ENCODE measurements at places on chromosomes 7 and 10.

GRCh38 chr10:22335173-22335933, 9.9 kb upstream of the SPAG6 start:
- DNase-seq, result no peak

- DNase-seq, result no peak
Observed at GRCh38 chr7:42606193-42606905, 305.5 kb downstream of the C7orf25 start.

- DNase-seq, result no peak
Observed at GRCh38 chr10:103819493-103819892, 35.9 kb downstream of the SH3PXD2A start.

DNA sequence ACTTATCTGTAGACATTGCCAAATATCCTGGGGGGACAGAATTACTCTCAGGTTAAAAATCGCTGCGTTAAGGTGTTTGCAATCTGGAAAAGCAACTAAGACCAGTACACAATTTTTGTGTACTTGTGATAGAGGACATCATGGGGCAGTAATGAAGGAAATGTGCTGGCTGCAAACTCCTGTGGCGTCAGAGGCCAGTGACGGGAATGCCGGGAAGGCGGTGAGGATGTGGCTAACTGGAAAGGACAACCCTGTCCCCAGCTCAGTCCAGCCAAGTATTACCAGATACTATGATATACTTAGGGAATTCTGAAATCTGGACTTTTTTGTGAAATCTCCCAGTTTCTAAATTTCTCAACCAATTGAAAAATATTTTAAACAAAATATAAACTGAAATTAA, 103.1 kb upstream of the NANOS1 start:
- DNase-seq, result no peak

DNA sequence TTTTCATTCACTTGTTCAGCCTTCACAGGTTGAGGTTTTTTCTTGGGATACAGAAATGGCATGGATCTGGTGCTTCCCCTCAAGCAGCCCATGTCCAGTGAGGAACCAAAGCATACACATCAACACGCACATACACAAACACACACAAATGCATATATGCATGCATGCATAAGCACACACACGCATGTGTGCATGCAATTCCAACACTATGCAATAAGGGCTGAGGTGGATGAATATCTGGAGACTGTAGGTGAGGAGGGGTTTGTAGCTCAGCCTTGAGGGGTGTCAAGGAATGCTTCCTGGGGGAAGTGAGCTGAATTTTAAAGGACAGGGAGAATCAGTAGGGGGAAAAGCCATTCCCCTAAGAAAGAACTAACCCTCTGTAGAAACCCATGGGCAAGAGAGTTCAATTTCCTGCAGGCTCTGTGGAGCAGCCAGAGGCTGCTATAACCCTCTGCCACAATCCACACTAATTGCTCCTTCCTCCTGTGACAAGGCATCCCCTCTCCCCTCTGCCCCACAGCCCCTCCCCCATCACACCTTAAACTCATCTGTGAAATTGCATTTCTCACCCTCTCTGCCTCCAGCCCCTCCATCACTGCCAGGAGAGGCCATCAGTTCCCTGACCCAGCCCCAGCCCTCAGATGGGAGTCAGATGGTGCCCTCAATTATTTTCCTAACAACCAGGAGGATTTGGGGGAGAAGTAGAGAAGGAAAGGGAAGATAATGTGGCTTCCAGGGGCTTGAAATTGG, 316.4 kb downstream of the RPS24 start:
- no peak for DNase-seq

DNA sequence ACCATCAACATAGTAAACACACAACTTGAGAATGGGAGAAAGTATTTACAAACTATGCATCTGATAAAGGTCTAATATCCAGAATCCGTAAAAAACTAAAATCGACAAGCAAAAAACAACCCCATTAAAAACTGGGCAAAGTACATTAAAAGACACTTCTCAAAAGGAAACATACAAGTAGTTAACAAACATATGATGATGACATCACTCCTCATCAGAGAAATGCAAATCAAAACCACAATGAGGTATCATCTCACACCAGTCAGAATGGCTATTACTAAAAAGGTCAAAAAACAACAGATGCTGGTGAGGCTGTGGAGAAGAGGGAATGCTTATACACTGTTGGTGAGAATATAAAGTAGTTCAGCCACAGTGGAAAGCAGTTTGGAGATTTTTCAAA, 125.1 kb downstream of the TFPI2 start:
- DNase-seq, result no peak

DNA sequence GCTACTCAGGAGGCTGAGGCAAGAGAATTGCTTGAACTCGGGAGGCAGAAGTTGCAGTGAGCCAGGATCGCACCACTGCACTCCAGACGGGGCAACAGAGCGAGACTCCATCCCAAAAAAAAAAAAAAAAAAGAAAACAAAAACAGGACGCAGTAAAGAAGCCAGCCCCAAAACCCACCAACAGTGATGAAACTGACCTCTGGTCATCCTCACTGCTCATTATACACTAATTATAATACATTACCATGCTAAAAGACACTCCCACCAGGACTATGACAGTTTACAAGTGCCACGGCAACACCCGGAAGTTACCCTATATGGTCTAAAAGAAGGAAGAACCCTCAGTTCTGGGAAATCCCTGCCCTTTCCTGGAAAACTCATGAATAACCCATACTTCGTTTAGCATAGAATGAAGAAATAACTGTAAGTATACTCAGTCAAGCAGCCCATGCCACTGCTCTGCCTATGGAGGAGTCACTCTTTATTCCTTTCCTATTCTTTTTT, 40.0 kb upstream of the EIF4H start:
- no peak for DNase-seq

- DNase-seq, result no peak
Observed at GRCh38 chr10:124484031-124484430, 22.4 kb downstream of the LHPP start.

DNA sequence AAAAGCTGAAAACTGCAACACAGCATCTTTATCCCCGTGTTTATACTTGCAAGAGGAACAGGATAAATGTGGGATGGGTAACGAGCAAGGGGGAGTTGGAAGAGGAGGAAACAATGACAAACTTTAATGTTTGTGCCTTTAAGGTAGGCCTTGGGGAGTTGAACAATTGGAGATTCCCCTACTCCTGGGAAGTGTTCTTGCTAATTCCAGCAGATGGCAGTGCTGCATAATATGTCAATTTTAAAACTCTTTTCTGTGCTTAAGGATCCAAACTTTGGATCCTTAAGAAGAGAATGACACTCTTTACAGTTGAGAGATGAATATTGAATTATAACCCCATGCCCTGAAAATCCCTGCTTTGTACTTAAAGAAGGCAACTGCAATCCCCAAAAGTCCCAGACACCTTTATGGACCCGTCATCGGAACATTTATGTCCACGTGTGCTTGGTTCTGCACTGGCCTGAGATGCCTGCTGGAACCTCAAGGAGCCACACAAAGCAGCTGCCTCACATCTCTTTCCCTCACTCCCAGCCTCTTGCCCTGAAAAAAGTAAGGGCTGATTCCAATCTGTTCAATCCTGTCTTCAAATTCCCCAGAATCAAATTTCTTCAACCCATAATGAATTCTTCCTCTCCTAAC, 12.0 kb downstream of the IFIT5 start:
- no peak for DNase-seq

GRCh38 chr10:4159173-4159572, 374.2 kb upstream of the KLF6 start:
- DNase-seq, result no peak

DNA sequence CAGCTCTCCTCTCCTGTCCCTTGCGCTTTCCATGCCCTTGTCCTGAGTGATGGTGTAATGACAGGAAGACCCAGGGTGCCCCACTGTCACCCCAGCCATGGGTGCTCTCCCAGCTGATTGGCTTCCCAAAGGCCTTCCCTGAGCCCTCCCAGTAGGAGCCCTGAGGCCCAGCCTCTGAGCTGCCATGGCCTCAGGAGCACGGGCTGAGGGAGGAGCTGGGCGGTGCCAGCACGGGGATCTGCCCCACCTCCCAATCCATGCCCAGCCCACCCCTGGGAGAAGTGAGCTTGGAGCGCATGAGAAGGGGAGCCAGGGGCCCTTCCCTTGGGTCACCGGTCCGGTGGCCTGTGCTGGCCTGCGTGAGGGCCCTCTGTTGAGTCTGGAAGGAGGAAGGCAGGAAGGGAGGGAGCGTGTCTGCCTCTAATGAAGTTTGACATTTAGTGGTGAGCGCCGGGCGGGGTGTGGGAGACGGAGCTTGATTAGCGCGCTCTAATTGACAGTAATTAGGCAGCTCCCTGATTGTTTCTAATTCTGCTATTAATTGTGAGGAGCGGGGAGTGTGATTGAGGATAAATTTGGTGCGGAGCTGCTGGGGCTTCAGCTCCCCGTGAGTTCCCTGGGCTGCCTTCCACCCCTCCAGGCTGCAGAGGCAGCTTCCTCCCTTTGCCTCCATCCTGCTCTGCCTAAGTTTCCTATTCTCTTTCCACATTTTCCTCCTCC, 28.3 kb downstream of the GBX1 start:
- DNase-seq, result no peak

GRCh38 chr7:124662937-124663336, 102.7 kb downstream of the GPR37 start:
- no peak for DNase-seq

DNA sequence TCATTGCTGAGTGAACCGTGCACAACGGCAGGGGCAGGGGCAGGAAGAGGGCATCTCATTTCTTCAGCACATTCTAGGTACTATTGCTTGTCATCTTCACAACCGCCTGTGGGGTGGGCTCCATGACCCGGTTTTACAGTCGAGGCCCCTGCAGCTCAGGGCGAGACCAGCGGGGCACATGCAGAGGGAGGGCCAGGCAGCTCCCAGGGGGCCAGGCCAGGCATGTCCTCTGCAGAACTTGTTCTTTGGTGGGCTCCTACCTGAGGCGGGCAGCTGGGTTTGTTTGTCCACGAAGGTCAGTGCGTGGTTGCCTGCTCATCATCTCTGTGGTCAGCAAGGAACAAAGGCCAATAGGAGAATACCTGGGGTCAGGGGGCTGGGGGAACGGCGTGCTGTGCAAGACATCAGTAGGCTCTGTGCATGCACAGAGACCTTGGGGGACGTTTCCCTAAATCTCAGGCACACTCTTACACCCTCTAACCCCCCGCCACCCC, 75.1 kb upstream of the LEP start:
- DNase-seq, result no peak

DNA sequence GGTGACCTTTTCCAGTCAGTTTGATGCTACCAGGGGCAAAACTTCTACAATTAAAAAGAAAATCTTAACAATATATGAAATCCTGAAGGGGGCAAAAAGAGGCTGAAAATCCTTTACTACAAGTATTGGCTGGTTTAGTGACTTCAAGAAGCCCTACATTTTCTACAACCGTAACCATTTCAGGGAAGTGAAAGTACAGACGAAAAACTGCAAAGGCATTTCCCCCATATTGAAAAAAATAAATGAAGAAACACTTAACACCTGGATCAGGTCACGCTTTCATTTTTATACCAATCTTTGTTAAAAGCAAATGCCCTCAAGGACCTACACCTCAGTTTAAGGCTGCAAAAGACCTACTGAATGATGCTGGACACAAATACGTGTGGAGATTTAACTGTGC, 38.6 kb downstream of the IL6 start:
- DNase-seq, result no peak

- DNase-seq, result no peak
Observed at GRCh38 chr10:52436664-52437063, 122.6 kb downstream of the DKK1 start.

GRCh38 chr10:50326172-50326555, 74.8 kb upstream of the ASAH2 start:
- no peak for DNase-seq

- DNase-seq, result no peak
Observed at GRCh38 chr10:124285587-124286527, 132.9 kb downstream of the OAT start.

- no peak for DNase-seq
Observed at GRCh38 chr7:108204281-108204796, 74.2 kb upstream of the LAMB4 start.

DNA sequence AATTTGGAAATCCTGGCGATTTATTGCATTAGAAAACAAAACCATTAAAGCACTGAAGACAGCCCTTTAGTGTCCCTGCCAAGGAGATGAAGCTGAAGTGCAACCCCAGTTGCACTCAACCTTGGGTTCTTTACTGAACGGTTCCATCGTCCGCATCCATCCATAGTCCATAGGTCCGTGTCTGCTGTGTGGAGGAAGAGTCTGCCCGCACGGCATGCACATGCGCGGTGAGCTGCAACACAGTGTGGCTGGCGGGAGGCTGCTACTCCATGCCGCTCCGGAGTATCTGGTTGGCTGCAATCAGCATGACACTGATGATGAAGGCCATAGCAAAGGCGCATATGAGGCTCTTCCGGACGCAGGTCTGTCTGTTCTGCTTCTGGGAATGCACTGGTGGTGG, 624.6 kb downstream of the CALN1 start:
- DNase-seq, result no peak

GRCh38 chr10:44911081-44911540, at the start of gene TMEM72:
Gene TMEM72, plus strand, starts transcription at chr10:44911337. Its CDS starts 176 bp downstream, at chr10:44911513.
- no peak for DNase-seq

DNA sequence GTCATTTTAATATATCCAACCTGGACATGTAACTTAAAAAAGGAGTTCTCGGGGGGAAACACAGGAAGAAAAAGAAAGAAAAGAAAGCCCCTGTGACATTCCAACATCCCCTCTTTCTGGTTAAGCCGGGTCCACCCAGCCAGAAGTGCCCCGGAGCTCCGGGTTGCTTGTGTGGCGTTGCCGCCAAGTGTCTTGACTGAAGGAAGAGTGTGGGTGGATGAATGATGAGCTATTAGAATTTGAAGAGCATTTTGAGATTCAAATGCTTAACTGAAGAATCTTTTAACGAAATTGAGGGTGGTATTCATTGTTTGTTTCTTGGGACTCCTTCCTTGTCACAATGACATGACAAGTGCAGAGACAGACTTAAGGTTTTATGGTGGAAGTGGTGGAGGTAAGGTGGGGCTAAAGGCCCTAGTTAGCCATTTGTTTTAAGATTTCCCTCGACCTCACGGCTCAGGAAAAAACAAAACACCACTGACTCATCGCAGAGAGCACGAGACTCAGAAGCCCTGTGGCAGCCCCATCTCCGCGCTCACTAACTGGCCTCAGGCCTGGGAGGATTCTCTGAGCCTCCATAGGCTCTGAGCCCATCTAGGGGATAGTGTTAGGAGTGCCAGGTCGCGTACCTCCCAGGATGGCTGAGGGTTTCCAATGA, 1.8 kb upstream of the GLI3 start:
- no peak for DNase-seq

DNA sequence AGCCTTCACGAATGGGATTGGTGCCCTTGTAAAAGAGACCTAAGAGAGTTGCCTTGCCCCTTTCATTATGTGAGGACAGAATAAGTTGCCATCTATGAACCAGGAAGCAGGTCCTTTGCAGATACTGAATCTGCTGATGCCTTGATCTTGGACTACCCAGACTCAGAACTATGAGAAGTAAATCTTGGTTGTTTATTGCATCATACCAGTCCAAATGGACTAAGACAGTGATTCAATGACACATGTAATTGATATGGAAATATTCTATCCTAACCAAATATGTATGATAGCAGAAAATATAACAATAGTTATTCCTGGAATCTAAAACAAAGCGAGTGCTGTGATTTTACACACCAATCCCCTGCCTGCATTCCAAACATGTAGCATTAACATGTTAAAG, 17.0 kb upstream of the LYZL1 start:
- DNase-seq, result no peak

All from DMS79 (cell line).